ENCODE measurements at places on chromosomes 5 and 9.

DNA sequence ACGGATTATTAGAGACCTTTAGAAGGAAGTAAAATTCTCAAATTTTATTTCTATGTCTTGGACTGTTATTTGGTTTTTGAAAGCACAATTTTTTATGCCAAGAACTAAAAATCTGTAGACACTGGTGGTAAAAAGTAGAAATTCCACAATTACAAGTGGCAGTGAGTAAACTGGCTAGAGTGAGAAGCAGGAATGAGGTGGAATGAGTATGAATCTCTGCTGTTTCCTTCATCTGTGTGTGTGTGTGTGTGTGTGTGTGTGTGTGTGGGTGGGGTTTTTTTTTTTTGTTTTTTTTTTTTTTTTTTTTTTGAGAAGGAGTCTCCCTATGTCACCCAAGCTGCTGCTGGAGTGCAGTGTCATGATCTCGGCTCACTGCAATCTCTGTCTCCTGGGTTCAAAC lies 94.2 kb downstream of the TLE4 start:
- DNase-seq = no peak

DNA sequence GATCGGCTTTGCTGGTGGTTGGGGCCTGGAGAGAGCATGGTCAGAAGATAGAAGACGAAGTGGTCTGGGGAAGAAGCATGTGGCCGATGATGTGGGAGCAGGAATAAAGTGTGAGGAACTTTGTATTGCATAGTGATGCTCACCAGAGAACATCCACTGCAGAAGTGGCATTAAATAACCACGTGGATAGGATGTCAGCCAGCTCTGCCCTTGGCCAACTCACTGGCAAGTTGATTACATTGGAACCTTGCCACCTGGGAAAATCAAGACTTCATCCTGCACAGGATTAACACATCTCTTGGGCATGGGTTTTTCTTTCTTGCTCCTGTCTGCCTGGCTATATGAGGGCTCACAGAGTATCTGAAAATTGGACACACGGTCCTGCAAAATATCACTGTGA lies 217.4 kb downstream of the DMRT2 start:
- DNase-seq = no peak

DNA sequence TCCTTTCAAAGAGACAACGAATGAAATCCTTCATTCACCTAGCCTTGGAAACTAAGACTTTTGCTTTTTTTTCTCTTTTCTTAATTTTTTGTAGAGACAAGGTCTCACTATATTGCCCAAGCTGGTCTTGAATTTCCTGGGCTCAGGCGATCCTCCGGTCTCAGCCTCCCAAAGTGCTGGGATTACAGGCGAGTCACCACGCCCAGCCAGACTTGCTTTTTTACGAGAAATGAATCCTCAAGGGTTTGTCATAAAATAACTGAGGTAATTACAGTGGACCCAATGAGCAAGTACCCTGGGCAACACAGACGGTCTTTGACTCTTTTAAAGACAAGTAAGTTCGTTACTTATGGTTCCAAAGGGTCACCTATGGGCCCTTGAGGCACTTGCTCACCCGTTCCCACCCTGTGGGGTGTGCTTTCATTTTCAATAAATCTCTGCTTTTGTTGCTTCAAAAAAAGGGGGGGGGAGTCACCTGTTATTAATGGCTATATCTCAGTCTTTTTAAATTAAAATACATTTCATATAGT lies 70.4 kb downstream of the TRPM6 start:
- no peak for DNase-seq

DNA sequence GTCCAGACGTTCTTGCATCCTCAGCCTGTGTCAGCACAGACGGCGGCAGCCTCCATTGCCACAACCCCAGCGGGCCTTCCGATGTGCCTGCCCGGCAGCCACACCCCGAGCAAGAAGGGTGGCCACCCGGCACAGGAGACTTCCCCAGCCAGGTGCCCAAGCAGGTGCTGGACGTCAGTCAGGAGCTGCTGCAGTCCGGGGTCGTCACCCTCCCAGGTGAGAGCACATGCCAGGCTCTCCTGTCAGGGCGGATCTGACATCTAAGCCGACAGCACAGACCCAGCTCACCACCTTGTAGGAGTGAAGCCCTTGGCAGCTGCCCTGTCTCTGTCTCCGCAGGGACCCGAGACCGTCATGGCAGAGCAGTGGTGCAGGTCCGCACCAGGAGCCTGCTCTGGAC lies 48.3 kb upstream of the LRRC14B start:
- no peak for DNase-seq

- DNase-seq = no peak
These were observed 281.3 kb downstream of the ARHGAP26 start for GRCh38 chr5:143051244-143052058.

DNA sequence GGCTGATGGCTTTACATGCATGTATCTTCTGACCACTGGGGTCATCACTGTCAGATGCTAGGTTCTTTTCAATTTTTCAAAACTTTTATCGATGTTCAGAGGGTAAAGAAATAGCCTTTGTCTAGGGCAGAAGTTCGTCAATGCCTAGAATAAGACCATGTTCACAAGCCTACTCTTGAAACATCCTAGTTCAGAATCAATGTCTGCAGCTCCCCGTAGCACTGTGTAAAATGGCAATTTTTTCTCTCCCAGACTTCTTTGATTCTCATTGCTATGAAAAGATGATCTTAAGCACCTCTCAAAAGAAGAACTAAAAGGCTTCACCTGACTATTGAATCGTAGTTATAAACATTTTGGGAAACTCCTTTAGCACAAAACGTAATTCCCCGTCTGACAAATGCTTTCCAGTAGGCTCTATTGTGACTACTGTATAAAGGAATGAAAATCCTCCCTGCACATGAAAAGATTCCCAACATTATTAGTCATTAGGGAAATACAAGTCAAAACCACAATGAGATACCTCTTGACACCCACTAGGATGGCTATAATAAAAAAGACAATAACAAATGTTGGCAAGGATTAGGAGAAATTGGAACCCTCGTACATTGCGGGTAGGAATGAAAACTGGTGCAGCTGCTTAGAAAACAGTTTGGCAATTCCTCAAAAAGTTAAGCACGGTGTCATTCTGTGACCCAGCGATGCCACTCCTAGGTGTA lies 263.5 kb downstream of the ARHGAP26 start:
- no peak for DNase-seq

DNA sequence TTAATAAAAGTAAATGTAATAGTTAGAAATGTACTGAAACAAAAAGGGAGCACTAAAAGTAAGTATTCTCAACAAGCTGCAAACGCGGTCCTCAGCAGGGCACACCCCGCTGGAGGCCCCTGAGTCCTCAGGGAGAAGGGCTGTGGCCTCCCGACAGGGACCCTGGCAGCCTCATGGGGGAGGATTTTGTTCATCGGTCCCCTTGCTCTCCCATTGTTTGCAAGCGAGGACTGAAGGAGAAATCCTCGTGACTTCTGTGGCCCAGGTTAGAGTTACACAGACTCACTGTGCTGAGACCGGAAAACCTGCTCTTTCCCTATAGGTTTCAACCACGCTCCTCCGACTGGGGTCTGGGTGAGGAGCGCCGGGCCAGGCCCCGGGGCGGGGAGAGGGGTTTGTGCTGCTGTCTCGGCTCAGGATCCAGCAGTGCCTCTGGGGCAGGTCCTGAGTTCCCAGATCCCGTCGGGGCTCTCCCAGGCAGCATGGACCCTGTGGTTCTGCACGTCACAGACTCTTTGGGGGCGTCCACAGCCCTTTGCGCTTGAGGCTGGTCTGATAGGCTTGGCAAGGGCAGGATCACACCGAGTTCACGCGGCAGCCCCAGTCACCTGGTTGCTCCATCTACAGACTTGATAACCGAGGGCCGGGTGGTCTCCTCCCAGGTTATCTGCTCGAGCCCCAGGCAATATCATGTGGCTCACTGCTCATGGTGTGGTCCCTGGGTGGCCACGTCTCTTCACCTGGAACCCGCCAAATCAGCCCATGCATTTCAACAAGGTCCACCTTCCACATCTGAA lies 38.8 kb downstream of the MRPL36 start:
- DNase-seq = no peak

GRCh38 chr5:112685931-112686330 lies 51.8 kb upstream of the APC start:
- DNase-seq = no peak

- DNase-seq = no peak
These were observed 946 bp downstream of the ADCY2 start for GRCh38 chr5:7396713-7397454.

- no peak for DNase-seq
These were observed 9.0 kb downstream of the ABL1 start for GRCh38 chr9:130844044-130844451.

- no peak for DNase-seq
These were observed 14.9 kb downstream of the BTNL9 start for GRCh38 chr5:181054871-181055459.

DNA sequence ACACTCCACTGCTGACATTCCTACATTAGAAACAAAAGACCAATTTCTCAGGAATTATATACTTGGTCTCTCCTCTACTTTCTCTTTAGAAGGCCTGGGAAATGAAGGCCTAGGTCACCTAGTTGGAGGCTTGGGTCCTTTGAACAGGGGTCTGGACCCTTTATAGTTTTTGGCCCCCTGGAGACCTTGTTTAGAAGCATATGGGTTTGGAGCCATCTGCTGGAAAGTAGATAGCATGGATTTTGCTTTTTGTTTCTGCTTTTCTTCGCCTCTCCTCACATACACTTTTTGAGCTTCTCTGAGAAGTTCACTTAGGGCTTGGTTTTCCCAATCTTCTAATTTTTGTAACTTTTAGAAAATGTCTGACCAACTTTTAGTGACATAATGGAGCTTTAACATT lies 67.1 kb upstream of the CDK20 start:
- DNase-seq = no peak

DNA sequence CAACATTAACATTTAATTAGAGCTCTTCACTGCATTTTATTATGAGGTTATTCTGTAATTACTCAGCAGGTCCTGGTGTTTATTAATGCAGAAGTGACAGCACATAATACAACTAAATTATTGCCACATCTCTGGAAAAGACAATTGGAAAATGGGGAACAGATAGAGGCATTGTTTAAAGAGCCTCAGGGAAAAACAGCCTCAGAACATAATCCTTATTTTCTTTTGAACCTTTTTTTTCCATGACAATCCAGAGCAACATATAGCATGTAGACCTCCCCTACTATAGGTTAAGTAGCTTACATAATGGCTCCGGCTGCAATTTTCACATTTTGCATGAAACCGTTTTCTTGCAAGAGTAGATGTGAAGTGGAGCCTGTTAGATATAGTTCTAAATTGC lies 87.2 kb downstream of the RMI1 start:
- no peak for DNase-seq

DNA sequence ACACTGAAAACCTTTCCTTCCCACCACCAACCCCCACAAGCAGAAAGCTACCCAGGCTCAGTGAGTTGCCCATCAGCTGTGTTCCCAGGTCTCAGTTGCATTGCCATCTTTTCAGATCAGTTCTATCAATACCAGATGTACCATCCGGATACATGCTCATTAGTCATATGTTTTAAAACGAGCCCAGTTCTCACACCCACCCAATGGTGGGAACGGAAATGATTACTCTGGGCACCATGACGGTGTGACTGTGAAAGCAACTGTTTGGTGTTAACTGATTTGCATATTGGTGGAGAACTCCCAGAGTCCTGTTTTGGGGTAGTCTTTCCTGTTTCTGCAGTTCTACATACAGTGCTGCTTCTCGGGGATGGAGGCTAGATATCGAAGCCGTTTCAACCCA lies 212.3 kb downstream of the TRIM36 start:
- DNase-seq = no peak

DNA sequence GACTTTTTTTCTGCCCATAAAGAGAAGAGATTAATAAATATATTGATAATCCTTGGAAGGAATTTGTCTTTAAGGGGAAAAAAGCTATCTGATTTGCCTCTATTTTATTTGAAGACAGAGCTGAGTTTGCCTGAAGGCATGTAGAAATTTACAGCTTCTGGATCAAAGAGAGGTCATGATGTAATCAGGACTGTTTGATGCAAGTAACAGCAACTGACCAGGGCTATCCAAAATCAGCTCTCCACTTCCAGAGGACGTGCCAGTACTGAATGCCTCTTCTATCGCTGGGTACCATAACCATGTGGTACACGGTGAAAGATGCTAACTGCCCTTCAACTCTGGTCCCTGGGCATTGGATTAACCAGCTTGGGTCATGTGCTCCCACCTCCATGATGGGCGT lies 90.6 kb downstream of the ZFAND5 start:
- no peak for DNase-seq

GRCh38 chr9:127133739-127134167 lies 11.3 kb upstream of the ANGPTL2 start:
- DNase-seq = no peak

GRCh38 chr5:170524576-170524975 lies 20.8 kb downstream of the KCNIP1 start:
- no peak for DNase-seq

- DNase-seq = no peak
These were observed 183.5 kb downstream of the GNA14 start for GRCh38 chr9:77464661-77465060.

DNA sequence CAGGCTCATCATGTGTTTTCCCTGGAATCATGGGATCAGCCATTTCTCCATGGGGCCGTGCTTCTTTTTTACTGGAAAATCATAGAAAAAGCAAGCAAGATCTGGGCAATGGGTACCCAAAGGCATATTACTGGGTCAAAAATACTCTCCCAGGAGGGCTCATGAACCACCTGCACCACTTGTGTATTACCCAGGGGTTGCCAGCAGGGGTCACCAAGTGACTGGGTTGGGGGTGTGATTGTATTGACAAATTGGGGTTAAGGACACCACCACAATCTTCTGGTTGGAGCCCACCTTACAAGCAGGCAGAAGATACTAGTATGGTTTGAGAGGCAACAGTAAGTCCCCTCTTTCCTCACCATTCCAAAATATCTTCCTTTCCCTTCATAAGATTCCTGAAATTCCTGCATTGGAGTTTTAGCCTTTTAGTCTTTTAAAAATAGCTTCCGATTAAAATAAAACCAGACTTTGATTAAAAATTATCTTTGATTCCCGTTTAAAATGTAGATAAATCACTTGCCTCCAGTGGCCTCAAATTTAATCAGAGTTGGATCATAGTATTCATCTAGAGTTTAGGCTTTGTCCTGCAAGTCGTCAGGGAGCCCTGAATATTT lies 603.3 kb downstream of the KIF4B start:
- no peak for DNase-seq

DNA sequence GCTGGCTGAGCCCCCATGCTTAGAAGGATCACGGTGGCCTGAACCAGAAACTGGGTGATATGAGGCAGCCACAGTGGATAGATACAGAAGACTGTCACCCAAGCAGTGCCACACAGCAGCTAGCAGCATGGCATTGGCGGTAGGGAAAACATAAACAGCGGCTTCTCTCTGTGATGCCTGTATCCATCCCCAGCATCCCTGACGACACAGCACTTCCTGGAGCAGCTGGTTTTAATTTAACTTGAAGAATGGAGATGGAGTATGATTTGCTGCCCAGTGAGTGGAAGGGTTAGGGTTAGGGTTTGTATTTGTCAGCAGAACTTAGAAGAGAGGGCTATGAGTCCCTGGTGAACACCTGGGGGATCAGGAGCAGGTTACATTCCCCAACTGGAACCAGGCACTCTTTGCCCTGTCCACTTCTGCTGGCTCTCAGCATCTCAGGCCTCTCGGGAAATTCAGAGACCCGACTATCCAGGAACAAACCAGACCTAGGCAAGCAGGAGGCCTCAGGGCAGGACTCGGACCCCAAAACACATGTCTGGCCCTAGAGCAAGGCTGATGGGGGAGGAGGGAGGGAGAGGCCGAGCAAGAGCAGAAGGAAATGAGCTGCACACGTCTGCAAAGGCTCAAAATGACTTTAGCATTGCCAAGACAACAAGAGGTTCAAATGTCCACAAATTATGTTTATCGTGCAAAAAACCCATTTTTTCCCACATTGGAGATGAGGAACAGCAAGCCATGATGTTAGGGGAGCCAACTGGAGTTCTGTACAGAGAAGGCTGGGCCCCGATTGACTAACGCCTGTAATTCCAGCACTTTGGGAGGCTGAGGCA lies 6.5 kb upstream of the GGTA1 start:
- DNase-seq = no peak

Measured in stimulated activated CD4-positive, alpha-beta T cell treated with anti-CD3 and anti-CD28 coated beads, Interleukin-15, amount 100 ng/mL, for 1 hour (primary cell).